Stimulated activated CD4-positive, alpha-beta T cell treated with anti-CD3 and anti-CD28 coated beads, TNF-alpha, amount 100 ng/mL, for 1 hour (primary cell): ENCODE measurements at places on chromosomes 2 and 18.

DNA sequence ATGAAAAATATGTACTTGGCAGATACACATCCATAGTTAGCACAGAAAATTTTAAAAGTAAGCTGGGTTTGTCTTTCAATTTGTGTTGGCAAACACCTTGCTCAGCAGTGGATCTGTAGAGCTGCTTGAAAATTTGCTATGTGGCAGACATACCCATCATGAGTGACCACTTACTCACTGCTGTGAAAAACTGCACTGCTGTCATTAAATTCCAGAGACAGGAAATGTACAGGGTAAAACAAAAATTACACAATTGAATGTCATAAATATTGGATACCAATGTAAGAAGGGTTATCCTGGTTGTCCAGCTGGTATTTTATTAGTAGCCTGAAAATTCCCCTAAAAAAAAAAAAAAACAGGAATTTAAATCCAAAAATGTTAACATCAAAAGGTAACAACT lies 24.5 kb downstream of the NIF3L1 start:
- DNase-seq = no peak

DNA sequence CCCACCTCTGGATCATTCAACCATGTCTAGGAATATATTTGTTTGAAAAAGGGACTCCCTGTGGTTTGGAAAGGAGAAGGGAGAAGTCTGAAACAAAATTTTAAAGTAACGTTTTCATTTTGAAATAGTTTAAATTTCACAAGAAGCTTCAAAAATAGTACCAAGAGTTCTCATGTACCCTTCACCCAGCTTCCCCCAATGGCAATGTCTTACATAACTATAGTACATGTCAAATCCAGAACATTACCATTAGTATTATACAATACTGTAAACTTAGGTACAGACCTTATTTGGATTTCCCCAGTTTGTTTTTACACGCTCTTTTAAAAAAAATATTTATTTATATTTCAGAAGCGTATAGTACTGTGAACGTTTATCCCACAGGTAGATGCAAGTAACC lies 4.0 kb upstream of the LYG2 start:
- DNase-seq = no peak

DNA sequence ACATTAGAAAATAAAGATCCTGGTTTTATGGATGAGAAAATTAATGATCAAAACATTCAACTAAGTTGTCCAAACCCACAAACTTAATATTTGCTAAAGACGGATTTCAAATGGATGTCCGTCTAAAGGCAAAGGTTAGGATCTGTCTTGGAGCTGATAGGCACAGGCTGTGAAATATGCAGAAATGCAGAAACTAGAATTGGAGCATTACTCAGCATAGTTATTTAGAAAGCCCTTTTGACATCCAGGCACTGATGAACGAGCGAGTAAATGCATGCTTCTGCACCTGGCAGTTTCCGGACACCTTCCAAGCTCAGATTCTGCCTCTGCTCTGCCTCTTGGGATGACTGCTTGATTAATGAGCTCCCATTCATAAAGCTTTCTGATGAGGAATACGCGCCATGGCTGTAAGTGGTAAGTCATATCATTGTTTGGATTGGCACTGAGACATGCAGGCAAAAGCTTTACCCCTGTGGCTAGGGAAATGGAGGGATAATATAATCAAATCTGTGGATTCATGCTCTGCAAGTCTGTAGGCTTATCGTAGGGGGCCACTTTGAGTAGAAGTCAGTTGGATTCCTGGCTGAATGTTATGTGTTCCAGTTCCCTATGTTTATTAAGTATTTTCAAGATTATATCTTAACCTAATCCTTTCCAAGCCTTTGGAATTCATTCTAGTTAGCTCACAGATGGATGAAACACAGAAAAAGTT lies 2176.3 kb upstream of the CELF4 start:
- no peak for DNase-seq

- no peak for DNase-seq
Measured at GRCh38 chr2:132550946-132551345, 119.1 kb downstream of the LYPD1 start.

GRCh38 chr2:218727502-218728165 lies 17.0 kb downstream of the TTLL4 start:
- DNase-seq = no peak

DNA sequence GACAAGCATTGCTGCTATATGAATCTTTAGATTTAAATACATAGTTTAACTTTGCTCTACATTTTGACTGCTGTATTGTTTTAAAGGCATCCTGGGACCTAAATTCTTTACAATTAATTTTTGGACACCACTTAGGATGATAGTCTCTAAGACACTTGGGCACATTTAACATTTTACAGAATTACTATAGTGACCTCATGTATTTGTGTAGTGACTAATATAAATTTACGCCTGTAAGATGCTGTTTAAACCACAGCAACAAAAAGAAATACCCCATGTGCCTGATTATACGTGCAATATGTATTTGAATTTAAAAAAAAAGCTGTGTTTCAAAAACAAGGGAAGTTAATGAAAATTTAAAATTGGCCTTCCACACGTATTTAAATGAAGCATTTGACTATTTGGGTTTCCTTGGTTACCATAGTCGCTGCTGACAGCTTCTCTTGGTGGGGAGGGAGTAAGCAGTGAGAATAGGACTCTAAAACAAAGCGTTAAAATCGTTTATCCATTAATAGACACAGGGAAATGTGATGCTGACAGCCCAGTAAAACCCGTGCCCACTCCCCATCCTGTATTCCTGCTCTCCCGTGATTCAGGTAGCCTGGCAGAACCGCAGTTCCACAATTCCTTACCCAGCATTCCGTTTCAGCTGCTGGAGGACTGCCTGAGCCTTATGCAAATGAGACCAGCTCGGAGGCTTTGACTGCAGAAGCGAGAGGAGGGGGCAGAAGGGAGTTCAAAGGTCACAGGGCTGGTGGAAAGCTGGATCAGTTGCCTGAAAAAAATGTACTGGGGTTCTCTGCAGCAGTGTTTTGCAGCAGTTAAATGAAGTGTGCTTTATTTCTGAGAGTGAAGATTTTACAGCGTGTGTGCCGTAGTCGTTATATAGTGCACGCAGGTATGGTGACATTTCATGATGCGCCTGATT lies 104.3 kb downstream of the CSRNP3 start:
- no peak for DNase-seq

DNA sequence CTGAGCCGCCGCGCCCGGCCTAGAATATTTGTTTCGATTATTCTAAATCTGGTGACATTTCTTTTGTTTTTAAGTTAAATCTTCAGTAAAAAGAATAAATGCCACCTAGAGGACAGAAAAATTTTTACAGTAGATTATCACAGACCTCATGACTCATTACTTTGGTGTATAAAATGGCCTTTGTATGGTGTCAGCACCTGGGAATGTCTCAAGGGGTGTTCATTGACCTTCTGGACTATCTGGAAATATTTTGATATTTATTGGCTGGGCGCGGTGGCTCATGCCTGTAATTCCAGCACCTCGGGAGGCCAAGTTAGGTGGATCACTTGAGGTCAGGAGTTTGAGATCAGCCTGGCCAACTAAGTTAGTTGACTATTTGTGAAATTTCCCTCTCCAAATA lies 30.3 kb upstream of the SLC30A6 start:
- no peak for DNase-seq

GRCh38 chr2:46460241-46460921 lies 19.0 kb upstream of the TMEM247 start:
- DNase-seq = no peak

GRCh38 chr18:54023471-54023870 lies 201.0 kb downstream of the MBD2 start:
- DNase-seq = no peak

DNA sequence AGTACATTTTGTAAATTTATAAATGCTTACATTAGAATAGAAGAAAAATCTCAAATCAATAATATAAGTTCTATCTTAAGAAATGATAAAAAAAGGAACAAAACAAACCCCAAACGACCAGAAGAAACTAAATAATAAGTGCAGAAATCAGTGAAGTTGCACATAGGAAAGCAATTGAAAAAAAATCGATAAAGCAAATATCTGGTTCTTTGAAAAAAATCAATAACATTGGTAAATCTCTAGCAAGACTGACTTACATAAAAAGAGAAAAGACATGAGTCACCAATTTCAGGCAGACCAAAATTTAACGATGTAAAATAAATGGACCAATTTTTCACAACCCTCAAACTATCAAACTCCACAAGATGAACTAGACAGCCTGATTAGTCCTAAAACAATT lies 249.9 kb upstream of the HDAC4 start:
- DNase-seq = no peak

DNA sequence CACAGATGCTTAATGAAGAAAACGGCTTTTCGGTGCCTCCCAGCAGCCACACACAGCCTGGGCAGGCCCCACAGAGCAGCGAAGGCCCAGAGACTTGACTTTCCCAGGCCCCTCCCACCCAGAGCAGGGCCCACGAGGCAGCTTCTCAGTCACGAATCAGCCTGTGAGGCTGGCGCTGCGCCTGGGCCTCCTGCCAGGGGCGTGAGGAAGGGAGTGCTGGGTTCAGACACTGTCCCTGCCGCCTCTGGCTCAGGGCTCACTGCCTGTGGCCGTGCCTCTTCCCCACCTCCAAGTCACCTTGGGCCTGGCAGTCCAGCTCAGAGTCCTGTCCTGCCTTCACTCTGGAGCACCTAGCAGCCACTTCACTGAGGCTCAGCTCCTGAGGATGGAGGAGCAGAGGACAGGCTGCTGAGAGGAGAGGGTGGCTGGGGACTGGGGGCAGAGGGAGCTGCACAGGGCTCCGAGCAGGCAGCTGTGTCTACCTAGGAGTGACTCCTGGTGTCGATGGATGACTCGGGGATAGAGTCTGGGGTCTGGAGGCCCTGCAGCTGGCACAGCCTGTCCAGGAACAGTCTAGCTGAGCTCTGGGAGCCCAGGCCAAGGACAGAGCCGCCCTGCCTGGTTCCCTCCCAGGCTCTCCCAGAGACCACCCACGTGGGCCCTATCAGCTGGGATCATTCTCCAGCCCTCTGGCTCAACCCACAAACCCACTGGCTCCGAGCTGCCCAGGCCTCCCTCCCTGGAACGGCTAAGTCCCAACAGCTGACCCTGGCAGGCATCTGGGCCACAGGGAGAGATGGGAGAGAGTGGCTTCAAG lies 36.4 kb upstream of the FOSL2 start:
- no peak for DNase-seq

- no peak for DNase-seq
Measured at GRCh38 chr2:223053484-223054192, 1.6 kb downstream of the KCNE4 start.

GRCh38 chr2:178722296-178722695 lies 84.9 kb downstream of the TTN start:
- DNase-seq = no peak

- no peak for DNase-seq
Measured at GRCh38 chr2:120526997-120527945, 181.3 kb downstream of the INHBB start.

- DNase-seq = no peak
Measured at GRCh38 chr18:67425672-67426071, 90.8 kb downstream of the DSEL start.

DNA sequence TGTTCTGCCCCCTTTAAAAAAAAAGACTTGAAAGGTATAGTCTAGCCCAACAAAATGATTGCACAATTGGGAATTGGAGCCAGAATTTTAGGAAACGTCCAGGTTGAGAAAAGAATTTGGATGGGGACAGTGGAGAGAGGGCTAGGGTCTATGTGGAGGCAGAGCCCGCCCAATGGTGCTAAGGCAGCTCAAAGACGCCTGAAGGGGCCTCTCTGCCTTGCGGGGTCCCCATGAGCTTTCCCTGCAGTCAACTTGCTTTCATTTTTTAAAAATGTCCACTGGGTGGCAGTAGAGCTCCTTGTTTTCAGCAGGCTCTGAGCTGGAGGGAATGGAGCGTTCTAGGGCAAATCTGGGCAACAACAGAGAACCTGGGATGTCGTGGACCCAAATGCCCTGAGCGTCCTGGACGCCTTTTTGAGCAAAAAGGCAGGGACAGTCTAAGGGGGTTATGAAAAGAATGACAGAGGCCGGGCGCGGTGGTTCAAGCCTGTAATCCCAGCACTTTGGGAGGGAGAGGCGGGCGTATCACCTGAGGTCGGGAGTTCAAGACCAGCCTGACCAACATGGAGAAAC lies 40.2 kb upstream of the ITM2C start:
- peak; percentile 21 for DNase-seq

DNA sequence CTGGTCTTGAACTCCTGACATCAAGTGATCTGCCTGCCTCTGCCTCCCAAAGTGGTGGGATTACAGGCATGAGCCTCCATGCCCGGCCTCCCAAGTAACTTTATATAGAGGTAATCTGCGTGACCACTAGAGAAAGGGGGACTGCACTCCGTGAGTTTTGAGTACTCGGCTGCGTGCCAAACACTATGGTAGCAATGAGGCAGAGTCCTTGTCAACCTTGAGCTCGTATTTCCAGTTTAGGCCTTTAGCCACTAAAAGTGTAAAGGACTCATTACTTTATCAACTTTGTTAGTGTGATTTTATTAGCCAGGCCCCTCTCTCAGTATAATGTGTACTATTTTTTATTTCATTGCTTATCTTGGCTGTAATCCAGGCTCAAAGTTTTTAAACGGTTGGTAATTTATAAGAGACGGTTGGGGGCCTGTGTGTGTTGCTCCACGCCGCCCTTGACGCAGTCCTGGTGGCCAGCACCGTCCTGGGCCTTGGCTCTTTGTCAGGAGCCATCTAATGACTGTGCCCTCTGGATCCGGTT lies 56.2 kb downstream of the ZCCHC2 start:
- no peak for DNase-seq

GRCh38 chr2:193349642-193350041 lies 1154.9 kb upstream of the TMEFF2 start:
- no peak for DNase-seq

GRCh38 chr18:26655525-26656430 lies 107.4 kb upstream of the KCTD1 start:
- DNase-seq = no peak

DNA sequence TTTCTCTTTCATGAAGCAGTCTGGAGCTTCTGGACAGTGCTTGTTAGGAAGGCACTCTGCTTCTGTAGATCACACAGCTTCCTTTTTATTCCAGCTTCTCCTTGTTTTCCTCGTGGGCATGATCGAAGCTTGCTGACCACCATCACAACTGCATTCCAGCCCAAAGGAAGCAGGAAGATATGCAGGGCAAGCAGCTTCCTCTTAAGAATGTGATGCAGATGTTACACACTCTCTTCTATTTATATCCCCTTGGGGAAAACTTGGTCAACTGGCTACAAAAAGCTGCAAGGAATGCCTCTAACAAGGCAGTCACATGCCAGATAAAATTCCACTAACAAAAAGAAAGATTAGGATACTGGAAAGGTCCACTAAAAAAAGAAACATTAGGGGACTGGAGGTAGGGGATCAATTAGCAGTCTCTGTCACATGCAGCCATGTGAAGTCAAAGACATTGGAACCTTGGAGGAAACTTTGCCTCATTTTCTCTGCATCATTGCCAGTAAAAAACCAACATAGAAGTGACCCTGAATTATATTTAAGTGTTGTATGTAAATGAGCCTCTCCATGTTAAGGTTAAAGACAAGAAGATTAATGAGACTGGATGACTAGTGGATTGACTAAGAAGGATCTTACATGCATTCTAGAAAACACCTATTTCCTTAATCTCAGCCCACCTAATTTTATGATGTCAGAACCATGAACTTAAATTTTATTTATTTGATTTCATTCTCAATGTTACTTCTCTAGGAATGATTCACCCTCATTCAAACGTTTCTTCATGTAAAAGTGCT lies 98.3 kb downstream of the NAB1 start:
- DNase-seq = no peak

GRCh38 chr2:189829102-189829833 lies 45.0 kb downstream of the PMS1 start:
- no peak for DNase-seq

- DNase-seq = no peak
Measured at GRCh38 chr2:159456500-159457426, 159.6 kb downstream of the BAZ2B start.
